ENCODE measurements at places on chromosomes 2 and 18.

DNA sequence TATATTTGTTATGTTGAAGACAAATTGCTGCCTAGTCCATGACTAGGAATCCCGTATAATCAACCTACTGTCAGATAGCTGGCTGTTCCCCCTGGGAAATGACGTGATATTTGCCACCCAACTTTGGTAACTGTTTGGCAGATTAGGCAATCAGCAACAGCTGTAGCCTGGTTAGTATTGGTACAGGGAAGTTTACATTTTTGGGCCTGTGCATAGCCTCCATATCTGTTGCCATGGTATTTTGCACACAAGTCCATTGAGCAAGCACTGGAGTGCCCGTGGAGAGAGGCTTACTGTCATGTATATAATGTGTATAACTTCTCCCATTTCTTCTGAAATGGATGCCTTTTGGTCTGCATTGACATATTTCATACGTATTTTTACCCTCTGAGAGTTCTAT lies 27.7 kb downstream of the BIRC6 start:
- DNase-seq = no peak

- no peak for DNase-seq
These were observed 59.4 kb upstream of the TMEM17 start for GRCh38 chr2:62565309-62565908.

- no peak for DNase-seq
These were observed 257.3 kb downstream of the ATAD2B start for GRCh38 chr2:23669413-23670244.

- DNase-seq = no peak
These were observed 25.2 kb downstream of the FAM228A start for GRCh38 chr2:24199968-24200590.

DNA sequence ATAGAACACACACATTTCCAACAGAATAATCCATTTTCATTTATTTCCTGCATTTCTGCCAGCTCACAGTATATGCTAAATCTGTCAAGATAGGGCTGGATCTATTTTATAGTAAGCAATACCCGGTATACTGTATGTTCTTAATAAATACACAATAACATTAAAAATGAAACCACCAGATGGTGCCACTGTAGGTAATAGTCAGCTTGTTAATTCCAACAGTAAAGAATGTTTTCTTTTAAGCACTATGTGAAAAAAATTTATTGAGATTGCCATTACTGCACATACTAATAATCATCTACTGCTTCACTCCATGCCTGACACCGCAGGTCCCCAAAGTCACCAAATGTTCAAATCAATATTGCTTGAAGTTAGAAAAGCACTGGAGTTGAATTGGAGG lies 131.5 kb upstream of the PGAP1 start:
- no peak for DNase-seq

DNA sequence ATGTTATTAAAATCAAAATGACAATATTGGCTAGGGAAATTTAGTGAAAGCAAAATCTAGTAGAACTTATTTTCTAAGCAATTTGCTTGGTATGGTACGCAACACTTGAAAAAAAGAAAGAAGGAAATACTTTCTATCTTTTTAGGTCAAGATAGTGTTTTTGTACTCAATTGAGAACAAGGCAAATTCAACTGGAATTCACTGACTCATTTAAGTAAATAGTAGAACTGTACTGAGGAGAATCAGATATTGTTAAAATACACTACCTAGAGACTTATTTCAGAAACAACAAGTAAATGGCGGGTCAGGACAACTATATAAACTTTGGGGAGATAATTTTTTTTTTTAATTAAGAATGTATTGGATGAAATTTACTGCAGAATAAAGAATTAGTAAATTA lies 18.9 kb downstream of the ZRANB3 start:
- no peak for DNase-seq

DNA sequence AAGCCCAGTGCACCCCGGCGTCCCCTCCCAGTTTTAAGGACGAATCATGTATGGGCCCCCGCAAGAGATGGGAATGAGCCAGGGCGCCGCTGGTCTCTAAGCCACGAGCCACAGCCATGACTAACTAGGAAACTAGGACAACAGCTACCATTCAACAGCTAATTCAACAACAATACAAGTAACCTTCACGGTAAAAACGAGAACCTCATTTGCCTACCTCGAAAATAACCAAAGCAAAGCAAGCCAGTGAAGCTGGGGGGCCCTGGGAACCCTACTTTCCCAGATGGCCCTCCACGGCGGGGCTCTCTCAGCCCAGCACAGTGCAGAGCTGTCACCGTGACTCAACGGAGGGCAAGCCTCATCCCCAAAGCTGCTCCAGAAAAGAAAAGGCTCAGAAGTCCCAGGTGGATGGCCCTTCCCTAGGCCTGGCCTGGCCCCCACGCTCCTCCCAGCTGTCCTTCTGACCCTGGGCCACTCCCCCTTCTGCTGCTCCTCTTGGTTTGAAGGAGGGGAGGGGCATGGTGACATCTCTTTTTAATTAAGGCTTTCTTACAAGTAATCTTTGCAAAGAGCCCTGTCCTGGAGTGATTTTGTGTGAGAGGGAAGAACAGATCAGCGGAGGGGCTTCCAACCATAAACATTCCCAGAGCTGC lies 126.3 kb downstream of the HDAC4 start:
- no peak for DNase-seq

- DNase-seq = no peak
These were observed 234.0 kb downstream of the NR4A2 start for GRCh38 chr2:156098506-156098905.

- DNase-seq = no peak
These were observed 179.6 kb downstream of the ZBTB7C start for GRCh38 chr18:48229552-48229981.

- DNase-seq = no peak
These were observed 181.5 kb downstream of the EN1 start for GRCh38 chr2:118665784-118666529.

- DNase-seq = no peak
These were observed 47.8 kb downstream of the PHLPP1 start for GRCh38 chr18:62763101-62763521.

DNA sequence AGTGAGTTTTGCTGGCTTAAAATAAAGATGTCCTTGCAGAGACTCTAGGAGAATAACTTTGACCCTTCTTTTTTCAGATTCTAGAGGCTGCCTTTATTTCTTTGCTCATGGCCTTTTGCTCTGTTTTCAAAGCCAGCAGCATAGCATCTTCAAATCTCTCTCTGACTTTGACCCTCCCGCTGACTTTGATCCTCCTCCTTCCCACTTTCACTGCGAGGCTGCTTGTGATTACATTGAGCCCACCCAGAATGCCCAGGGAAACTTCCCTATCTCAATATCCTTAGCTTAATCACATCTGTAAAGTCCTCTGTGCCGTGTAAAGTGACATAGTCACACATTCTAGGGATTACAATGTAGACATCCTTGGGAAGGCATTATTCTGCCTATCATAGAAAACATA lies 23.9 kb downstream of the TACR1 start:
- DNase-seq = no peak

GRCh38 chr2:187614756-187615155 lies 60.5 kb upstream of the TFPI start:
- DNase-seq = no peak

DNA sequence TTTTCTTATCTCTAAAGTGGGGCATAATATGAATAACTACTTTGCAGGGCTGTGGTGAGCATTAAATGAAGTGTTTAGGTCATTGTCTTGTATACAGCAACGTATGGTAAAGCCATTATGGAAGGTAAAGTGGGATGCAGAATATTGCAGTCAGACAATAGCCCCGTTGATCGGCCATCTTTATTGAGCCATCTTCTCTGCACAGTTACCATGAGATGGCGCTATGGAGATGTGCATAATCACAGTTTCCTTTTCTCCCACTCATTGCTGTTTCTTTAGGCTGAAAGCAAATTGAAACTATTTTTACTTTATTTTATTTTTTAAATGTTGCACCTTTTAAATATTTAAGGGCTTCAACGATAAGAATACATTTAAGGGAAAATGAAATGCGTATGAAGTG lies 108.9 kb downstream of the THSD7B start:
- no peak for DNase-seq

DNA sequence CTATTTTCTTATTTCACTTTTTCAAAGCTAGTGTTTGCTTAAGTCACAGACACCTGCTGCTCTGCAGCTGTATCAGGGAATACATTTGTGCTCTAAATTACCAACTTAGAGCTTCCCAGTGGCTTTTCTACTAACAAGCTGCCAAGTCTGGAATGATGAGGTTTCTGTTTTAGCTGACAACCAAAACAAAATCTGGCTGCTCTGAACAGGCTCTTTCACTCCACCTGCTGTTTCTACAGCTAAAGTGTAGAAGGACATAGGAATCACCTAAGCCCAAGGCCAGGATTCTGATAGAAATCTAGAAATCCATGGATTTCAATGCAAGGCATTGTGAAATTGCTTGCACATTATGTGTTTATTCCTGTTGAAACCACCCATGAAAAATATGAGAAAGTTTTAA lies 201.2 kb downstream of the SUCLG1 start:
- DNase-seq = no peak

- DNase-seq = no peak
These were observed 136.9 kb downstream of the PRKCE start for GRCh38 chr2:45788401-45788800.

DNA sequence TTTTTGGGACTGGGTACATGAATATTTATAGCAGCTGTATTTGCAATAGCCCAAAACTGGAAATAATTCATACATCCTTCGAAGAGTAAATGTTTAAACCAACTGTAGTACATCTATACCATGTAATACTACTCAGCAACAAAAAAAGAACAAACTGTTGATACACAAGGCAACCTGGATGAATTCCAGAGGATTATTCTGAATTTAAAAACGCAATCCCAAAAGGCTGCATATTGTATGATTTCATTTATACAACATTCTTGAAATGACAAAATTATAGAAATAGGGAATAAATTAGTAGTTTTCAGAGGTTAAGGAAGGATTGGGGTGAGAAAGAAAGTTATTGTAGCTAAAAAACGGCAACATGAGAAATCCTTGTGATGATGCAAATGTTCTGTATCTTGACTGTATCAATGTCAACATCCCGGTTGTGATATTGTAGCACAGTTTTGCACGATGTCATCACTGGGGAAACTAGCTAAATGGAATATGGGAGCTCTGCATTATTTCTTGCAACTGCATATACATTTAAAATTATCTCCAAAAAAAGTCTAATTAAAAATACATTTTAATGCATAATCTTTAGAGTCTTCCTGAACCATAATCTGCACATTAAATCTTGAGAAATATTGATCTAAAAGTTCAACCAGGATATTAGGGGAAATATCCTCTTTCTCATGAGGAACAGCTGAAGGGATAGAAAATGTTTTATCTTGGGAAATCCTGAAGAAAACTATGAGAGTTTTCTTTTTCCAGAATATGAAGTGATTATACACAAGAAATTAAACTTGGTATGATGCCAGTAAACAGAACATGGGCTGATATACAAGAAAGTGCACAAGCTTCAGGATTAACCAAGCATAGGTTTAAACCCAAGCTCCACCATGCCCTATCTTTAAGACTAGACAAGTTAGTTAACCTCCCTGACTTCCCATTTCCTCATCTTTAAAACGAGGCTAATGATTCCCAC lies 21.9 kb downstream of the EVA1A start:
- no peak for DNase-seq

DNA sequence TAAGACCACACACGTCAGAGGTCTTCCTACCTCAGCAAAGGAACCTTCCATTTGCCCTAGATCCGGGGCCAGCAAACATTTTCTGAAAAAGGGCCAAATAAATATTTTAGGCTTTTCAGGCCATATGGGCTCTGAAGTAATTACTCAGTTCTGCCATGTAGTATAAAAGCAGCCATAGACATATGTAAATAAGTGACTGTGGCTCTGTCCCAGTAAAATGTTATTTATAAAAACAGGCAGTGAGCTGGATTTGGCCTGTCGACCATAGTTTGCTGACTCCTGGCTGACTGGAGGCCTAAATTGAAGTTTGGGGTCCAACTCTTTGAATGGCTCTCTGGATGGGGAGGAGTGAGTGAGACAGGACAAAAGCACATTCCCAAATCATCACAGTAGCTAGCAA lies 49.5 kb downstream of the ABCB11 start:
- no peak for DNase-seq

Measured in activated CD8-positive, alpha-beta memory T cell treated with anti-CD3 and anti-CD28 coated beads for 48 hours (primary cell).